NCI-H1436 (cell line): ENCODE measurements at places on chromosomes 5 and 9.

- no peak for DNase-seq
Observed at GRCh38 chr5:172830275-172830799, 3.7 kb upstream of the ERGIC1 start.

DNA sequence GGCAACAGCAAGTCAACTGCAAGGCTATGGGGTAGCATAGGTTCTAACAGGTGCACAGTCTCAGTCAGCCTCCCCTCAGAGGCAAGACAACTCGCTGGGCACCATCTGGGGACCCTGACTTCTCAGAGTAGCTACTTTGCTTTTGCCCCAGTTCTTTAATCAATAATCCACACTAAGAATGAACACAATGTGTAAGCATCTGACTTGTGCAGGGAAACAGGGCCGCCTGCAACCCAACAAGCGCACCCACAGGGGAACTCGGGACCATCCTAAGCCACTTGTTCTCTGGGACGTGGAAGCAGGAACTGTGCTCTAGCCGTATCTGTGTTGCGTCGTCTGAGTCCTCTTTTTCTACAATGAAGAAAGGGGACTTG is 1.9 kb downstream of the MOB3B start:
- DNase-seq, result no peak

DNA sequence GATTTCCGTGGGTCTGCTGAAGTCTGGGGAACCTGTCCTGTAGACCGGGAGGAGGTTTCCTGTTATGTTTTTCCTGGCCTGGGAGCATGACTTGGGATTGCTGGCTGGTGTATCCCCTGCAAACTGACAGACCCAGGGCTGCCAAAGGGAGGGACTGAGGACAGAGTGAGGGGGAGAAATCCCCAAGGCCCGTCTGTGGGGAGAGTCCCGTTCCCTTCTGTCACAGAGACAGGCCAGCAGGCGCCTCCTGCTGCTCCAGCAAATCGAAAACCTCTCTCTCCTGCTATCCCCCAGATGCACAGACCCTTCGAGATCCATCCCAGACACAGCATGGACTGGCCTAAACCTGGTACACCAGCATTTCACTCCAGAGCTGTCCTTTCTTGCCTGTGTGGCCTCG is 56.2 kb upstream of the ALDH1B1 start:
- no peak for DNase-seq

DNA sequence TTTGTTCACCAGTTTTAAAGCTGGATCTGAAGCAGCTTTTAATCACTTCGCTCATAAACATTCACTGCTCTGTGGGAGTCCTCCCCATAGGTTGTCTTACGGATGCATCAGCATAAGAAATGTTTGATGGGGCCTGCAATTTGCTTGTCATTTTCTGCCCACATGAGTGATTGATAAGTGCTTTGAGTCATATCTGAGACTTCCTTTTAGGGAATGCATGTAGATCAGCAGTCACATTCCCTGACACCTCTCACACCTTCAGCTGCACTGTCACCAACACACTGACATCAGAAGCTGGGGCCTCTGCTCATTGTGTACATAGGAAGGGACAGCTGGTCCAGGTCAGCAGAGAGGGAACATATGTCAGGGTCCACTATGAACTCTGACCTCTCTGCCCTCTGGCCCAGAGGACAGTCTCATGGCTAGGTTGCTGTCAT is 84.1 kb upstream of the SPATA31D4 start:
- DNase-seq, result no peak

DNA sequence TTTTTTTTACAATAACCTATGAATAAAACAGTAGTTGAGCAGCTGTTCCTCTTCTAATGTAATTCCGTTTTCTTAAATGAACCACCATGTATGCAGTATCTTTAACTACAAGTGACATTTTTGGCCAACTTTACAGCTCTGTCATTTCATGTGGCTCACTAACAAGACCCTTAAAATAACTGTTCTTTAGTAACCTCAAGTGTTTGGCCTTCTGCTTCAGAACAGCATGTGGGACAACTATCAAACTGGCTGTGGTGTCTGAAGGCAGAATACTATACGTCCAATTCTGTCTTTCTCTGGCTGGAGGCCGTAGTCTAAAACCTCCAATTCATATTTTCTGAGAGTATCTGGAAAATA is 391.4 kb downstream of the NNT start:
- no peak for DNase-seq

DNA sequence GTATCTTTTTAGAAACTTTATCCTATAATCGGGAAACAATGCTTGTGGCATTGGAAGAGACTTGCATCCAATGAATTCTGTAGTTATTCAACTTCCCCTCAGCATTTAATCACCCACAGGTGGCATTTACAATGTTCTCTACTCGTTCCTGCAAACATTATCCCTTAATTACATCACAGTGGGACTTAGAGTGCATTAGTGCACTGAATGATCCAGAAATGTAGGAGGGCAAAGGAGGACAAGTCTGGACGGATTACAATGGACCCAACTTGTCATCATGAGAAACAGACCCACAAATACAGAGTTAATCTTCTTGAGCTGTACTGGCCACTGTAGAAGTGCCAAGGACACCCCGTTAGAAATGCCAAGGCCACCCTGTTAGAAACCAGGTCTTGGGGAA is 129.1 kb downstream of the DOCK8 start:
- DNase-seq, result no peak

GRCh38 chr5:111635916-111636570 is 121.0 kb downstream of the NREP start:
- no peak for DNase-seq

GRCh38 chr9:98146101-98146991 is 27.3 kb upstream of the TRIM14 start:
- peak; percentile 41 for DNase-seq
